ENCODE measurements at places on chromosomes 12 and 14.

GRCh38 chr12:6735448-6736191, 11.8 kb downstream of the COPS7A start:
- peak; percentile 79 for DNase-seq

DNA sequence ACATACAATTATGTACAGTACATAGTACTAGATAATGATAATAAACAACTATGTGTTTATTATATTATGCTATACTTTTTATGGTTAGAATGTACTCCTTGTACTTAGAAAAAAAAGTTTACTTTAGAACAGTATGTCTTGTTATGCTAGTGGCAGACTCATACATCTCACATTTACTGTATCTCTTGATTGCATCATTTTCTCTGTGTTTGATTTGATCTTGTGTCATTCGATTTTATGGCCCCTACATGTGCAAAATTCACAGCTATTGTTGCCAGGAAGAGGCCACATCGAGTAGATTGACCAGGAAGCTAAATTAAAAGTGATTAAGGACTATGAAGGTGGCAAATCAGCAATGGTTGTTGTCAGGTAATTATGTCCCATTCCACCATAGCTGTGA, 153.0 kb downstream of the PCNX1 start:
- DNase-seq: no peak

GRCh38 chr14:77457115-77457521, 283 bp downstream of the VIPAS39 start:
- DNase-seq: peak; percentile 30

GRCh38 chr12:89160716-89161123, 191.6 kb downstream of the DUSP6 start:
- peak; percentile 9 for DNase-seq

DNA sequence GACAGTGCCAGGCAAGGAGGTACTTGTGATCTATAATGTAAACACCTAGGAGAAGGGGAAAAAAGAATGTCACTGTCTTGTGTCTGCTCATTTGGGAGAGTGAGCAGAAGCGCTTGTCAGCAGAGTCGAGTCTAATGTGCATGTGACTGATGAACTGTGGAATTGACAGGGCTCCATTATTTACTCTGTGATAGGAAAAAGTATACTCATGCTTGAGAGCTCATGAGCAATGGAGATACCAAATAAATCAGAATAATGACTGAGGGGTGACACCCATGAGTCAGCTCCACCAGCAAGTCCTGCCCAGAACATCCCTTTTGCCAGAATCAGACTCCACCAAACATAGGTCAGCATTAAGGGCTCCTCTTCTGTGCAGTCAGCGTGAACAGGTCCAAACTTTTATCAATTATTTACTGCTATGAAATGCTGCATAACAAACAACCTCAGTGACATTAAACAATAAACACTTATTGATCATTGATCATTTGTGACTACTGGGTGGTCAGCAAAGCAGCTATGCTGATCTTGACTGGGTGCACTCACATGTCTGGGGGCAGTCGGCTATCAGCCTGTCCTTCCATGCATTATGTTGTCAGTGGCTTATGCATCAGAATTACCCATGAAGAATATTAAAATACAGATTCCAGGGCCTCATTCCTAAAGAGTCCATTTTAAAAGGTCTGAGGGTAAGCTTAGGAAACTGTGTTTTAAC, 29.2 kb upstream of the WSCD2 start:
- no peak for DNase-seq

- DNase-seq: no peak
Observed at GRCh38 chr12:113874999-113875561, 91.0 kb downstream of the RBM19 start.

GRCh38 chr12:46473634-46474329, 101.2 kb upstream of the SLC38A2 start:
- DNase-seq: peak; percentile 67

GRCh38 chr14:68291820-68292219, 472.2 kb downstream of the RAD51B start:
- DNase-seq: no peak

Measured in hepatic stellate cell (primary cell).